Putamen (tissue), 1 donor: ENCODE measurements at places on chromosomes 1 and 21.

DNA sequence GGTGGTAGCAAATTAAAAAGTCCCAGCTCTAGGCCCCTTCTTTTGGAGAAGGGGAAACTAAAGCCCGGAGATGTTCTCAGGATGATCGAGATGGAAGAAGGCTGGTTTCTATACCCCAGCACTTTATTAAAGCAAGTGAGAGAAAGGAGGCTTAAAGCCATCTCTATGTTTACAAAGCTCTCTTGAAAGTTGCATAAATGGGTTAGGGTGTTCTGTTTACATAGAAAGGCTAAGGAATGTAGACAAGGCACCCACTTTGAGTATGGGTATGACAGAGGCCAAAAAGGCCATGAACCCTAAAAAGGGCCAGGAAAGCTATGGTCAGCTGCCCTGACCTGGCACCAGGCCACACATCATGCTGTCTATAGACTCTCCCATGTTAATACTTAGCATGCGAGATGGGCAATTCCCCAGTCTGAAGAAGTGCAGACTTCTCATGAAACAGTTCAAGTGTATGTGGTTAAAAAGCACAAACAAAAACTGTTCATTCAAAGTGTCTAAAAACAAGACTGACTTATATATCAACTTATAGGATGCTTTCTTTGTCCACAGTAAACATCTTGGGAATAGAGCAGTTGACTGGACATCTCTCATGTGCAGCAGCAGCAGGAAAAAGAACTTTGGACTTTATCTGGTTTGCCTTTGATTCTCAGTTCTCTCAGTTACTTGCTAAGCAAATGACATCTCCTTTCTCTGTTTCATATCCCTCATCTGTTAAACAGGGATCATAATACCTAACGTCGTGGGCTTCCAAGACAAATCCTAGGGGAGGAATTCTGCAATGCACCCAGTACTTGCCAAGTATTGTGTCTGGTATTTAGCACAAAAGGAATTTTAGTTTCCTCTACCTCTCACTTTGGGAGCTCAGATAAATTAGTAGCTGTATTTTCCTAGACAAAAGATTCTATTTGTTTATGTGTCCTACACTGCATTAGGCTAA is 521.6 kb downstream of the PLPP3 start:
- DNase-seq: no peak

DNA sequence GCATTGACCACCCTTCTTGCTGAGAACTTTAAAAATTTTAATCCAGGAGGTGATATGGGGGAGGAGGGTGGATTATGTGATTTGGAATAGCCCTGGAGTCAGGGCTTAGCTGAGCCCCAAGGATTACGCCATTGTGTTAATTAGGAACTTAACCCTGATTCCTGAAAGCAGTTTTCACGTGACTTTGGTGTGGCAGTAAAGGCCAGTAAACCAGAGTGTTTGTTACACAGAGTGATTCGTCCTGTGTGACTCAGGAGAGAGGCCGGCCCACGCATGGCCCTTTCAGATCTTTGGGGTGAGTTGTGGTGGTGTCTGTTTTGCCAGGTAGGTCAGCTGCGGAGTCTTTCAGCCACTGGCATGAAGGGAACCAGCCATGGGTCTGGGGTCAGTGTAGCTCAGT is 107.6 kb downstream of the NOS1AP start:
- DNase-seq: no peak

DNA sequence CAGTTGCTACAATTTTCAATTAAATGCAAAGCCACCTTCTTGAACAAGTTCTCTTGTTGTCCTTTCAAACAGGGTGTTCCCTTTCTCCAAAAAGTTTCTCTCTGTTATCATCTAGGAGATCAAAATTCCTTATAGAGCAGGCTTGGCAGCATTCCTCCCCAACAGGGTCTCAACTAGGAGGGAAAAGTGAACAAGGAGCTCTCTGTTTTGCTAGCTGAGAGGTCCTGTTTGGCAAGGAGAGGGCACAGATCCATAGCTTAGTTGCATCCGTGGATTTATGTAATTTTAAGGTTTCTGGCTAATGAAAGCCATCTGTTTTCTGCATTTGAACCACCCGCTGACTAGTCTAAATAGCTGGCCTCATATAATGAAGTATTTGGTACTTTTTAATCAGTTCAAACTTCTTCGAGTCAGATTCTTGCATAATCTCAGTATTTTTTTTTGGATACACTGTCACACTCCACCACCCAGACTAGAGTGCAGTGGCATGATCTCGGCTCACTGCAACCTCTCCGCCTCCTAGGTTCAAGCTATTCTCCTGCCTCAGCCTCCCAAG is 54.0 kb downstream of the APP start:
- DNase-seq: no peak

DNA sequence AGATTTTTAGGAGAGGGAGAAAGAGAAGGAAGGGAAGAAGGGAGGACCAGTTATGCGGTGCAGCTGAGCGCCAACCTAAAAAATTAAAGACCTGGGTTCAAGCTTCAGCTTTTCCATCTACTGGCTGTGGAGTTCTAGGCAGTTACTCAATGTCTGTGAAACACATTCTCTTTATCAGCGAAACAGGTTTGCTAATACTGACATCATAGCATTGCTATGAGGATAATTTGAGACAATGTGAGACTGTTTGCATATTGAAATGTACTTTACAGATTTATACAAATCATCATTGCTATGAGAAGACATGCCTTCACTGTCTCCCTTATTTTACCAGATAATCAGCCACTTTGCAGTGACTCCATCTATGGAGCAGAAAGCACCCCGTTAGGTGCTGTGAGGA is 222.9 kb upstream of the SGIP1 start:
- no peak for DNase-seq

GRCh38 chr1:100034470-100034869 is 64.7 kb downstream of the SLC35A3 start:
- peak; percentile 14 for DNase-seq
